ENCODE measurements at places on chromosomes 4 and X. TPM values are rescaled to one million over a fixed set of nuclear protein-coding genes. Genes with fewer than 3 reads are reported as not detected.

The ATOH1 gene
- total RNA-seq = not detected

The MID2 gene
- 23.9 TPM for total RNA-seq

The CSAG3 gene
- total RNA-seq = not detected

DNA sequence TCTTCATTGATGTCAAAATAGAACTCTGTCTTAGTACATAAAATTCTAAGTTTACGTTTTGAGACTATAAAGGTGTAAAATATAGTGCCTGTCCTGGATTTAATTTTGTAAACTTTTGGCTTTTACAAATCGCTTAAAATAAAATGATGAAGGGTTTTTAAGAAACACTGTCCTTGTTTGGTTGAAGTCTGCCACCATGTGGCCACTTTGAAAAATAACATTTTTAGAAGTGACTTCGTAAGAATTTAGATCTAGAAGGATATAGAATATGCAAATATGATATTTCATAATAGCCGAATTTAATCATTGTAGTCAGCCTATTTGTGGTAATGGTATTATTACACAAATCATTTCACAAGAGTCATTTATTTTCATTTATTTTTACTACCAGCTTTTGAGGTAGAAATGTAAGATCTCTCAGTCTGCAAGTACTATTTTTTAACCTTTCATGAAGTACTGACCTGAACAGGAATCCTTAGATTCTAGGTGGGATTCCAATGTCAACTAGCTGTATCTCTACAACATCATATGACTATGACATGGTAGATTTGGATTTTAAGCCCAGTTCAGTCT, 31.0 kb upstream of the FAT4 start:
- DNase-seq = peak; percentile 11

DNA sequence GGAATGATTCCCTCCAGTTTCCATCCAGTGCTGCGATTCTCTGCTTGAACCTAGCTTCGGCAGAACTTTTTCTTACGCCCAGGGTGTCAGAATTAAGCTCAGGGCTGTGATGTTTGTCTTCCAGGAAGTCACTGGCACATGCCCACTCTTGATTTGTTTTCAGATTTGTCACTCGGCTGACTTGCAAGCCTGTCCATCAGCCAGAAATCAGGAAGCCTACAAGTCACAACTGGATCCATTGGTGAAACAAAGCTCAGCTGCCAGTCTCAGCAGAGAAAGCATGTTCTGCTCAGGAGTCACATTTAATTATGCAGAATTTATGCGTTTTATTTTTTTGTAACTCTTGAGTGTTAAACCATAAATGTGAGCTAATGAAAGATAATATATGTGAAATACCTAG, 38.2 kb upstream of the PNPLA4 start:
- DNase-seq = no peak

GRCh38 chr4:145619639-145619996, 433 bp downstream of the MMAA start:
- DNase-seq = peak; percentile 31

GRCh38 chrX:142149919-142150318, 55.2 kb downstream of the MAGEC2 start:
- DNase-seq = no peak
